Heart left ventricle (tissue), 16 donors: ENCODE measurements at places on chromosomes 2 and 18. TPM values are rescaled to one million over a fixed set of nuclear protein-coding genes. Genes with fewer than 3 reads are reported as not detected.
A peak's percentile ranks its signal among the peaks of the same experiment; 100 is the strongest.

Gene TMEM169
- 0.63 TPM for total RNA-seq

Gene CPO
- total RNA-seq = 0.55 TPM

Gene UNC50
- total RNA-seq = 22.3 TPM

Gene SEPTIN10
- total RNA-seq = 54.7 TPM

Gene SLC30A3
- total RNA-seq = 9.0 TPM

Gene MRPL53
- 64.9 TPM for total RNA-seq

Gene CKAP2L
- total RNA-seq = 0.10 TPM

Gene GPR148
- total RNA-seq = not detected

Gene VWA3B
- 0.17 TPM for total RNA-seq

Gene TBR1
- total RNA-seq = not detected

DNA sequence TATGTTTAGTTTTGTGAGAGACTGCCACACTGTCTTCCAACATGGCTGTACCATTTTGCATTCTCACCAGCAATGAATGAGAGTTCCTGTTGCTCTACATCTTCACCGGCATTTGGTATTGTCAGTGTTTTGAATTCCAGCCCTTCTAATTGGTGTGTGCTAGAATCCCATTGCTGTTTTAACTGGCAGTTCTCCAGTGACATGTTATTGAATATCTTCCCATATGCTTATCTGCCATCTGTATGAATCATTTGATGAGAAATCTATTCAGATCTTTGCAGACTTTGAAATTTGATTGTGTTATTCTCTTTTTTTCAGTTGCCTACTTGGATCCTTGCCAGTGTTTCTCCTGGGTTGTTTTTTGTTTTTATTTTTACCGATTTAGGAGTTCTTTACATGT is 99.0 kb downstream of the SNTG2 start:
- no peak for DNase-seq

GRCh38 chr18:26867471-26867870 is 2.0 kb upstream of the AQP4 start:
- DNase-seq = no peak

DNA sequence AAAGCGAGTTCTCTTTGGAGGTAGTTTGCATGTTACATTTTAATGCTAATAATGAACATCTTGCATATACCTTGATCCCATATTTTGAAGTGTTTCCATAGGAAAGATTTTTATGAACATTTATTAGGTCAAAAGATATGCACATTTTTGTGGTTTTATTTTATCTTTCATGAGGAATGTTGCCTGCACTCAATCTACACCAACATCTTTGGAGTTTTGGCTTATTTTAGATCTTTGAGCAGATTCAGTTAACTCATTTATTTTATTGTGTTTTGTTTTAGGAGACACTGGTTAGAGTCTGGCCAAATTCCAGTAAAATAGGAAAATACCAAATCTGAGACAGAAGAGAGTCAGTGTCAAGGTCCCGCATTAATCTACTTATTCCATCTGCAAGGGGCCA is 540.9 kb downstream of the RNF144A start:
- DNase-seq = no peak

GRCh38 chr2:96404446-96405373 is 69.1 kb downstream of the NCAPH start:
- DNase-seq = peak; percentile 32

GRCh38 chr2:11710210-11710609 is 36.2 kb upstream of the LPIN1 start:
- DNase-seq = no peak

DNA sequence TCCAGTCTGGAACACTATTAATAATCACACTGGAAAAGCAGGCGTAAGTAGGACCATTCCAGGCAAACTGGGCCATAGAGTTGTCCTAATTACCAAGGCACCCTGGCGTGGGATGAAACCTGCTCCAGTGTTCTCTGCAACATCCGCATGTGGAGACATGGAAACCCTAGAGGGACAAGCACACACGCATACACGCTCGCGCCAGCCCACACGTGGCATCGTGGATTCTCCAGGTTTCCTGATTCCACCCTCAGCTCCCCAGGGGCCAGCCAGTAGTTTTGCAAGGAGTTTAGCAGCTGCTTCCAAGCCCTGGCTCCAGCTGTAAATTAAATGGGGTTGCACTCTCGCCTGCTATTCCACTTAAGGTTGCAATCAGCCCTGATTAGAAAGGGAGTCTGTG is 127.7 kb downstream of the DYSF start:
- DNase-seq = peak; percentile 32

DNA sequence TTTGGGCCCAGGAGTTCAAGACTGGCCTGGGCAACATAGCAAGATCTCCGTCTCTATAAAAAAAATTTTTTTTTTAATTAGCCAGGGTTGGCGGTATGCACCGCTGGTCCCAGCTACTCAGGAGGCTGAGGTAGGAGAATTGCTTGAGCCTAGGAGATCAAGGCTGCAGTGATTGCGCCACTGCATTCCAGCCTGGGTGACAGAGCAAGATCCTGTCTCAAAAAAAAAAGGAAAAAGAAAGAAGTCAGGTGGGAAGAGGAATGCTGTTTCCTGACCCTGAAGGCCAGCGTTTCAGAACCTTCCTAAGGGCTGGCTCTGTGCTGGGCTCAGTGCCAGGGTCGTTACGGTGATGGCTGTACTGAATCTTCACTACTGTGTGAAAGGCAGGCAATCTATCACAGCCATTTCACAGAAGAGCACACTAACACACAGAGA is 35.0 kb upstream of the AGAP1 start:
- DNase-seq = no peak

- DNase-seq = peak; percentile 84
Observed at GRCh38 chr2:213151437-213152064, at the start of gene IKZF2. IKZF2 (minus strand) TSS chr2:213151612; CDS start chr2:213148629, 2,983 bp downstream.

DNA sequence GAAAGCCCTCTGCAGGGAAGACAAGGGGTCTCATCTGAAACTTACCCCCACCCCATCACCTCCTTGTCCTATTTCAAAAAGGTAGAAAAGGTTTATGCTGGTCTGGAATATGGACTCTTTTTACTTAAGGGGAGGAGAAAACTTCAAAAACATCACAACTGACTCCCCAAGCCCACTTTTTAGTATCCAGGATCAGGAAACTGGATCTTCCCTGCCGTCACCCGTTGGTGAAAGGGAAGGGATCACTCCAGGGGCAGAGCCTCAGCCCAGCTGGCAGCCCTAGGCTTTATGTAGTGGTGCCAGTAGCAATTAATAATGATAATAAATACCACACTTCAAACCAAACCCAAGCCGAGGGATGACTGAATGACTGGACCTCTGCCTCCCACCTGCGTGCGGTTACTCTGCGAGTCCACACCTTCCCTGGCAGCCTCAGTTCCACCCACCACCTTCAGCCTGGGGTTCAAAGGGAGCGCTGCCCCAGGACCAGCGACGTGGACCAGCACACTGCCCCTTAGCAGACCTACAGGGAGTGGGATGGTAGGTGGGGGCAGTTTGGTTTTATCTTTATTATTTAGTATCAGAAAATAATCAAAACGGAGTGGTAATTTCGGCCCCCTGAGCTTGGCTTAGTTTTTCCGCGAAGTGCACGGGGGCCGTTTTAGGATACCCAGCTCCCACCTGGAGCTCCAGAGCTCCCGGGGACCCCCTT is 4.9 kb upstream of the GATA6 start:
- no peak for DNase-seq

DNA sequence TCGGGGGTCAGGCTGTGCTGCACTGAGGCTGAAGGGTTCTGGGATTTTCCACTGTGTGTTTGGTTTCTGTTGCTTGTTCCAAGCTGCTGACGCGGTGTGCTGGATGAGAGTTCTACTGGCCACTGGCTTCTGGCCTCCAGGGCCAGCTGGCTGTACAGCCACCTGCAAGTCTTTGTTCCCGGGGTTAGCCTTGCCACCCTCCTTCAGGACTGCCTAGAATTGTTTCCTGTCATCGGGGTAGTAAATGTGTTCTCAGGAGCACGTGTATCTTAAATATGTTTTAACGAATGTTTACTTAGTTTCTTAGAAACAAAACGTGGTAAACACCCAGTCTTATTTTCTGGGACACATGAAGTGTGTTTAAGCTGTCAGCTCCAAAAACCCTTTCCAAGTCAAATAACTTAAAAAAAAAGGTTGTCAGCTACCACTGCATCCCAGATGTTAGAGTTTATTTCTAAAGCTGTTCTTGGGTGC is 231.2 kb downstream of the AGAP1 start:
- DNase-seq = peak; percentile 79

GRCh38 chr18:22650247-22650646 is 232.5 kb upstream of the CTAGE1 start:
- no peak for DNase-seq

DNA sequence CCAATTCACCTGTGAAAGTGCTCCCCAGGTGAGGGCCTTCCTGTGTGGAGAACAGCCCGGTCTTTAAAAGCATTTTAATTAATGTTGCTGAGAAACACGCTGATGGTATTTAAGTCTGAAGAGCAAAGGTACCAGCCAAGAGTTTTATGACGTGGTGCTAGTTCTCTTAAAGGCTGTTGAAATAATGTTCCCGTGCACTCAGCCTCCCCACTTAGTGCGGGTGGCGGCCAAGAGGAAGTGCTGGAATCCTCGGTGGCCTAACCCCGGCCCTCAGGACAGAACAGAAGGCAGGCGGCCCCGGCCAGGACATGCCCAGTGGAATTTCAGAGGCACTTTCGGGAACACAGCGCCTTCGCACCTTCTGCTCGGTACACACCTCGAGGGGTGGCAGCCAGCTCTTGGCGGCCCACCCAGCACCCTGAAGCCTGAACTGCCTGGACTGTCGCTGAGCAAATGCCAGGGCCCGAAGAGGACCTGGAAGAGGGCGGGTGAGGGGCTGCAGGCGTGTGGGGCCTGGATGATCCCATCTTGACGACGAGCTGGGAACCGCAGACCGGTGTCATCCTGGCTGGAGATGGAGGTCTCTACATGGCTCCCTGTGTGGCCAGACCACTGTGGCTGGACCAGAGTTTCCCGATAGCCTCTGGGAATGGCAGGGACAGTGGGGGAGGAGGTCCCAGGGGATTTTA is 142.9 kb downstream of the ASB1 start:
- DNase-seq = peak; percentile 82

GRCh38 chr2:208363485-208363884 is 43.1 kb upstream of the PTH2R start:
- no peak for DNase-seq

GRCh38 chr2:213021971-213022899 is 129.2 kb downstream of the IKZF2 start:
- DNase-seq = no peak

DNA sequence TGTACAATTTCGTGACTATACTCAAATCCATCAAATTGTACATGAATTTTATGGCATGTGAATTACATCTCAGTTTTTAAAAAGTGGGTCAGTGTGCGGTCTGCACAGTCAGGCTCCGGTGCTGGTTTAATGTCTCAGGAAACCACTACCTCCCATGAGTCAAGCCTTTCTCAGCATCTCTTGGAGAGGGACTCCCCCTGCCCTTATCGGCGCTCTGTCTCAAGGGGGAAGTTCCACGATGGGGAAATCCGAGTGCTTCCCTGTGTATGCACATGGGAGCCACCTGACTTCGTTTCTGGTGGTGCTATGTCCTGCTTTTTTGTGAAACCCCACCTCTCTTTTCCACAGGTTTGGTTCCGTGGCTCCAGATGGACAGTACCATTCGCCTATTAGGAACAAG is 72.5 kb downstream of the ACOXL start:
- DNase-seq = no peak

DNA sequence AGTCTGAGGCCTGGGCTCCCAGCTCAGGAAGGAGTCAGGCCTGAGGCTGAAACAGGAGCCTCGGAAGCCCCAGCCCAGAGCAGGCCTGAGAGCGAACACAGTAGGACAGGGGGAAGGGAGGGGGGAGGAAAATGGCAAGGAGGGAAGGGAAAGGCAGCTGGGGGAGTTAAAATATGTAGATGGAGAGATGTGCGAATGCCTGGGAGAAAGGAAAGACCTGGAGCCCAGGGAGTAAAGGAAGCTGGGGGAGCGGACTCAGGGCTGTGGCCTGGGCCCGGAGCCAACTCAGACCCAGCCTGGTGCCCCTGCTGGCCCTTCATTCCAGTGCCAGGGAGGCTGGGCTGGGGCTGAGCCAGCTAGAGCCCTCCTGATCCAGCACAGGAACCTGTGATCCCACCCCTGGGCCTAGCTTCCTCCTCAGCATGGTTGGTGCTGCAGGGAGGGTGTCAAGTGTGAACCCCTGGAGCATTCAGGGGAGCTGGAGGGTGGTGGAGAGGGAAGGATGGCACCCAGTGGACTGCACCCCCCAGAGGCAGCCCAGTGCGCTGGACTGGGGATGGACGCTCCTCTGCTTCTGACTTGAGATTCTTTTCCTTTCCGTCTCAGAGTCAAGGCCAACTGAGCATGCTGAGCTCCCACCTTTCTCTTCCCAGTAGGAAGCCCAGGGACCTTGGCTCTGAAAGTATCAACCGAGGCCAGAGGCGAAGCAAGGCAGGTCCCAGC is 46.3 kb downstream of the EMX1 start:
- DNase-seq = peak; percentile 21
